ENCODE measurements at places on chromosomes 5 and 9.
A peak's percentile ranks its signal among the peaks of the same experiment; 100 is the strongest.

GRCh38 chr9:114266969-114267368, 55.9 kb upstream of the ORM1 start:
- no peak for DNase-seq

DNA sequence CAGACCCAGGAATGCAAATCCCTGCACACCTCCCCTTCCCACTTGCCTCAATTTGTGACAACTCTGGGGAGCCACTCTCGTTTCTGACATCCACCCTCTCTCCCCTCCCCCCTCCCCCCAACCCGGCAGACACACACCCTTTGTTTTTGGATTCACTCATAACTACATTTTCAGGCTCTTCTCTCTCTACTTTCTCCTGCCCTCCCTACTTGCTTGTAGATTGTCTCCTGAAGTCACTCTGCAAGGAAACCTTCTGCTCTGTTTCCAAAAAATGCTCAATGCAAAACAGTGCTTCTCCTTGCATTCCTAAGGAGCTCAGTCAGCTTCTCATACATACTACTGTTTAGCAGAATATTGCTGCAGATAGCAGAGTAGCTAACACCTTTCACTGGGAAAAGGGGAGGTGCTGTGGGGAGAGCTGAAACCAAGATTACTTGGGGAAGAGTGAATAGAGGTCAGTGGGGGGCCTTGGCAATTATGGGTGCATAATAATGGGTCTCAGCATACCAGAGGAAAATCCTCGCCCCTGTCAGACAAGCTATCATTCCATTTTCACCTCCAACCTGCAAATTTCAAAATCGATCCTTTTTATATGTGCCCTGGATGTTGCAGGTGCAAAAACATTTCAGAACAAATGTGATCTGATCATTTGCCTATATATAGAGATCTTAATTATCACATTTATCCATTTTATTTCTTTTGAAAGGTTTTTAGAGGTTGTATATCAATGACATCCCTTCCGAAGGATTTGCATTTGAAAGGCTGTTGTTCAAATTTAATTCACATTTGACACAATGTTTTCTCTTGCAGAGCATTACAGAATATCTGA, 1860.7 kb upstream of the WWC1 start:
- no peak for DNase-seq

DNA sequence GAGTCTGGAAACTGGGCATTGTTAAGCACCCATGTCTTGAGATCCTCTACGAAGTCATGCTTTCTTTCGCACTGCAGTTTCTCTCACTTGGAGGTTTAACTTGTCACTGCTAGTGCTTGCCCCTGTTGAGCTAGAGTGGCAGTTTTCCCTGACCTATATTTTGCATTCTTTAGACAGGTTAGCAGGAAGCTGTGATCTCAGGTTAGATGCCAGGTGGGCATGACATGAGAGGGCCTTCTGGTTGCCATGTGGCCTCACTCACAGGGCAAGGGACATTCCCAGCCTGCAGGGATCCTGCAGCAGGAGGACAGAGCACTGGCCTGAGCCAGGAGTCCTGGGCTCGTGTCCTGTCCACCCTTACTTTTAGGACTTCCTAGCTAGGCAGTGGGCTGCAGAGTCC, 28.6 kb downstream of the SLC36A1 start:
- no peak for DNase-seq

- DNase-seq = no peak
Measured at GRCh38 chr5:91133183-91133582, 249.9 kb downstream of the ARRDC3 start.

GRCh38 chr9:135759676-135760300, 57.8 kb downstream of the KCNT1 start:
- DNase-seq = no peak

- no peak for DNase-seq
Measured at GRCh38 chr5:57595523-57595991, 112.9 kb upstream of the ACTBL2 start.

DNA sequence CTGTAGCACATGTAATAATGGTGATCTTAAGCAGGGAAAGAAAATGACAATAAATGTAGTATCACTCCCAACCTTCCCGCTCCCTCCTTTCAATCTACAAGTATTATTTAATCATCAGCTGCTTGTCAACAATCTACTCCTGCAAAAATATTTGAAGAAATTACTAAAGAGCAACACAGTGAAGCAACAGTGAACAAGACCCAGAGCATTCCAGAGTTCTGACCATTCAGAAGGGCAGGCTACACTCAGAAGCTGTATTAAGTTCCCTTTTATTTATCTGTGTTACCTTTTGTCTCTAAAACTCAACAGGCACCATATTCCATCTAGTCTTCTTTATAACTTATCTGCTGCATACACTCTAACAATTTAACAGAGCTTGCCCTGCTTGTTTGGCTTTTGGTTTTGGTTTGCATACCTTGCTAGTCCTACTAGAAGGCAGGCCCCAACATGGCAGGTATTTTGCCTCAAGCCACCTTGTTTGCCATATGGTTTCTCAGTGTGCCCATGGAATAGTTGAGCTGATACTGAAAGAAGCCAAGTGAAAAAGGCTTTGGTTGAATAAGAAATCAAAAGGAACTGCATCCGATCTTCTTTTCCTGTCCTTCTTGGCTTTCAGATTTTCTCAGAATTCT, 253.9 kb downstream of the CEMIP2 start:
- no peak for DNase-seq

GRCh38 chr5:52988335-52989024, 672 bp upstream of the ITGA2 start:
- DNase-seq = no peak

GRCh38 chr5:135069895-135070657, 36.0 kb upstream of the PITX1 start:
- no peak for DNase-seq

DNA sequence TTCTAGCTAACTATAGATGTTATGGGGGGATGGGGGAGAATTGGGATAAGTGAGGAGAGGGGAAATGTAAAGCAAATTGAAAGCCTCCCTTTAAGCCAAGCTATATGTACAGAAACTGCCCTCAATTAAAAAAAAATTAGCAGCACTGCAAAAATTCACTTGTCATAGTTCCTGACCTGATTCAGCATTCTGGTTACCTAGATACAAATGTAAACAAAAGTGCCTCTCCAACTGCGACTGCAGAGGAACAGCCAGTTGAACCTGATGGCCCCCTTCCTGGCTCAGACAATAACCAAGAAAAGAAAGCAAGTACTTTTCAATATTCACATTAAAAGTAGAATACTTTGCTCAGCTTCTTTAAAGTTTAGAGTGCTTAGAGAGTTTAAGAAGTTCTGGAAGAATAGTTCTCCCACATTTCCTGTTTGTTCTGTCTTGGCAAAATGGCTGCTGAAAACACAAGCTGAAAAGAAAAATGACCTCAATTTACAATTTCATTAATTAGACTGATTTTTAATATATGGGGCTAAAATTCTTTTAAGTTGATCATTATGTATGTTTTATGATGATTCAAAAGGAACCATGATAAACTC, 1.5 kb downstream of the FAM81B start:
- DNase-seq = peak; percentile 18

GRCh38 chr5:116135344-116135743, 50.5 kb downstream of the COMMD10 start:
- no peak for DNase-seq

DNA sequence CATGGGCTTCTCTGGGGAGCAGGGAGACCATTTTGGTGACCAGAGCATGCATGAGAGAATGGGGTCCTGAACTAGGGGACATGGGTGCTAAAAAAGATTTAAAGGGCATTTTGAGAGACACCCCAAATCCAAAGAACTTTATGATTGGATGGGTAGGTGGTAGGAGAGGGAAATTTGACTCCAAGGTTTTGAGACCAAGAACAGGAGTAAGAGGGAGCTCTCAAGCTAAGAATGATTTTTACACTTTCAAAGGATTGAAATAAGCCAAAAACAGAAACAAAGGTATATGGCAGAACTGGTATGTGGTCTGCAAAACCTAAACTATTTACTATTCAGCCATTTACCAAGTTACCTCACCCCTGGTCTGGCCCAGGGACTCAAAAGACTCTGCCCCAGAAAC, 318.2 kb upstream of the CLINT1 start:
- DNase-seq = no peak
